Astrocyte of the hippocampus (primary cell): ENCODE measurements at places on chromosomes 6 and 20.

GRCh38 chr20:37331060-37331857 lies 14.7 kb upstream of the SRC start:
- DNase-seq = no peak

DNA sequence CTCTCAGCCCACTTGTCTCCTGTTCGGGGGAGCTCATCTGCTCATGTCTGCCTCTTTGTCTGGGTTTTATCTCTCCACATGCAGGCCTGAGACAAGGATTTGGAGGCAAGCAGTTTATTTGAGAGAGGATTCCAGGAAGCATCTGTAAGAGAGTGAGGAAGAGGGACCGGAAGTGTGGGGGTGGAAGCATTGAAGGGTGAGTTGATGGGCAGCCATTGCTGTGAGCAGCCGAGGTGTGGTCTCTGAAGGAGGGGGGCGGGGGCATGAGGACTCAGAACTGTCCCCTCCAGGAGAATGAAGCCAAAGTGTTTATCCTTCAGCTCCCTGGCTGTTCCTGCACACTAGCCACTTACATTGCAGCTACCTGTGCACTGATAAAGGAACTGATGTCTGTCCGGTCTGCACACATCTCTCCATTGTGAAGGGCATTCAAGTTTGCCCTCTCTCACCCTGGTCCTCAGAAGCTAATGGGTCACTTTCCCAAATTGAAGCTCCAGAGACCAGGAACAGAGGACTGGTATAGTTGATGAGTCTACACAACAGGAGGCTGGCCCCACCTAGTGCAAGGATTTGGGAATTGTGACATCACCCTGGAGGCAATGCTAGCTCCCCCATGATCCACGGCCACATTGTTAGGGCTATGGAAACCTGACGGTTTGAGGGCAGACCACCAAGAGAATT lies 100.5 kb upstream of the FOXA2 start:
- no peak for DNase-seq

- peak; percentile 64 for DNase-seq
Measured at GRCh38 chr6:116073765-116074440, 13.2 kb upstream of the FRK start.

DNA sequence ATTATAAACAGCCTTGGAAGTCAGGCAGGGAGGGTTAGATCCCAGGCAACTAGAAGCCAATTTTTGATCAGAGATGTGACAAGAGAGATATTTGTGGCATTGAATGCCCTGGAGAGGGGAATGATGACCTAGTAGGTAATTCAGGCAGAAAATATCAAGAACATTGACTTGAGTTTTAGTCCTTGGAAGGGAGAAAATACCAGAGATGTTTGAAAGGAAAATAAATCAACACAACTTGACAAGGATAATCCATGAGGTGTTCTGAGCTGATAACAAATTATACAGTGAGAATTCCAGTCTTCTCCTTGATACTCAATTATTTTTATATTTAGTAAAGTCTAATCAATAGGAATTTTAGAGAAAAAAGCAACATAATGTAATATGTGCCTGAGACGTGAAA lies 10.6 kb upstream of the MARCKS start:
- DNase-seq = no peak
